WTC11 (cell line): ENCODE measurements at places on chromosomes 3 and 15.
A peak's percentile ranks its signal among the peaks of the same experiment; 100 is the strongest.

DNA sequence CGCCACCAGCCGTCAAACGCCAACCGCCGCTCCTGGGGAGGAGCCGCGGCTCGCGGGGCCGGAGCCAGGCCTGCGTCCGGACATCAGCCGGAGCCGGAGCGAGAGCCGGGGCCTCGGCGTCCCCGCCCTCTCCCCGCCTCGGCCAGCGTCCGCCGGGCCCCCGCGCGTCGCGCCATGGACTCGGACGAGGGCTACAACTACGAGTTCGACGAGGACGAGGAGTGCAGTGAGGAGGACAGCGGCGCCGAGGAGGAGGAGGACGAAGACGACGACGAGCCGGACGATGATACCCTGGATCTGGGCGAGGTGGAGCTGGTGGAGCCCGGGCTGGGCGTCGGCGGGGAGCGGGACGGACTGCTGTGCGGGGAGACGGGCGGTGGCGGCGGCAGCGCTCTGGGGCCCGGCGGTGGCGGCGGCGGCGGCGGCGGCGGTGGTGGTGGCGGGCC is 359 bp downstream of the ARIH1 start:
- peak; percentile 53 for DNase-seq

DNA sequence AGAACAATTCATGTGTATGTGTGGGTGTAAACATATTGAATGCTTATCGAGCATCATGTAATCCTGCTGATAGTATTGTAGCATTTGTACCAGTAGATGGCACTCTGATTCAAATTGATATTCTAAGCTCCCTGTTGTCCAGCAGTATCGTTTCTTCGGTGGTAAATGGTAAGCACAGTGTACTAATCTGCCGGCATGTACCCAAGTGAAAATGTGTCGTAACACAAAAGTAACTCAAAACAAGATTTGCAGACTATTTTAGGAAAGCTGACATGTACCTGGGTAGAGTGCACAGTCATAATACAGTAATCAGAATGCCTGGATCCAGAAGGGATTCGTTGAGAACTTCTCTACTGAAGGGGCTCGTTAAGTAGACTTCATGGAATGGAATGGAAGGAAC is 31.7 kb upstream of the MNS1 start:
- DNase-seq: no peak

- no peak for DNase-seq
Observed at GRCh38 chr15:89502867-89503595, 6.6 kb upstream of the RHCG start.

- no peak for DNase-seq
Observed at GRCh38 chr3:35184775-35185174, 454.6 kb upstream of the ARPP21 start.

DNA sequence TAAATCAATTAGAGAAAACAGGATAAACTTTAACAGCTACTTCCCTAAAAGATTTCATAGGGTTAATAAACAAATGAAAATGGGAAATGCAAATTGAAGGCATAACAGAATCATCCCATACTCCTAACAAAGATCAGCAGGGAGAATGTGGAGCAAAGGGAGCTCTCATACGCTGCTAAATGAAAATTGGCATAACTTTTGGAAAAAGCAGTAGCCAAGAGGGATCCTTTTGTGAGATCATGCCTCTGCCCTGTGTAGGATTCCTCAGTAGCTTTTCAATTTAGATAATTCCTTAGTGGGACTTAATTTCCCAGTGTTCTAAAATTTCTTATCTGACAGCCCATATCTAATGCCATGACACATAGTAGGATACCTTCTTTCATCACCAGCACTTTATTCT is 18.2 kb downstream of the NIPA2 start:
- DNase-seq: no peak

- DNase-seq: no peak
Observed at GRCh38 chr3:71423151-71423906, 160.2 kb downstream of the FOXP1 start.
